Adrenal gland (tissue), 19 donors: ENCODE measurements at places on chromosomes 11 and 22. TPM values are rescaled to one million over a fixed set of nuclear protein-coding genes. Genes with fewer than 3 reads are reported as not detected.
A peak's percentile ranks its signal among the peaks of the same experiment; 100 is the strongest.

CSF2RB gene
- 5.1 TPM for total RNA-seq

GSTT4 gene
- not detected for total RNA-seq

FANCF gene
- 13.1 TPM for total RNA-seq

PHOX2A gene
- total RNA-seq = 12.8 TPM

SPDYC gene
- total RNA-seq = not detected

CLTCL1 gene
- total RNA-seq = 13.0 TPM

PKDREJ gene
- total RNA-seq = 0.10 TPM

TMEM86A gene
- 3.7 TPM for total RNA-seq

- no peak overlapping the region for H3K4me3 ChIP-seq
- H3K4me1 ChIP-seq = no peaks in the 10 kb centered on the region
- DNase-seq = no peak
- no peaks in the 10 kb centered on the region for H3K36me3 ChIP-seq
- H3K27me3 ChIP-seq = no peaks in the 10 kb centered on the region
These were observed 49.2 kb upstream of the TIMP3 start for GRCh38 chr22:32752326-32752725.

- H3K4me3 ChIP-seq = no peak overlapping the region
- no peaks in the 10 kb centered on the region for H3K4me1 ChIP-seq
- DNase-seq = no peak
- peaks cover 4% of the 10 kb centered on the region for H3K27me3 ChIP-seq
- H3K27ac ChIP-seq = no peak overlapping the region
- H3K36me3 ChIP-seq = no peaks in the 10 kb centered on the region
These were observed 588 bp downstream of the TSPAN32 start for GRCh38 chr11:2302306-2302895.

DNA sequence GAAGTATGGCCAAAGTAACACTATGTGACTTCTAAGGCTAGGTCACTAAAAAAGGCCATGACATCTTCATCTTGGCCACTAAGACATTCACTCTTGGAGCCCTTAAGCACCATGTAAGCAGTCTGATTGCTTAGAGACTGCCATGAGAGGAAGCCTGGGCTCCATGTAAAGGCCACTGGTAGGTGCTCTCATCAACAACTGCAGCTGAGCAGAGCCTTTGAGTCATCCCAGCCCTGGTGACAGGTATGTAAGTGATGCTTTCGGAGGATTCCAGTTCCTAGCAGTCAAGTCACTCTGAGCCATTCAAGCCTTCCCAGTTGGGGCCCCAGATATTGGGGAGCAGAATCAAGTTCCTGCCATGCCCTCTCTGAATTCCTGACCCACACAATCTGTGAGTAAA, 26.2 kb downstream of the GAB2 start:
- H3K4me1 ChIP-seq = peaks cover 21% of the 10 kb centered on the region
- H3K27me3 ChIP-seq = no peaks in the 10 kb centered on the region
- H3K4me3 ChIP-seq = no peak overlapping the region
- no peak for DNase-seq
- H3K27ac ChIP-seq = no peak overlapping the region
- no peaks in the 10 kb centered on the region for H3K36me3 ChIP-seq

DNA sequence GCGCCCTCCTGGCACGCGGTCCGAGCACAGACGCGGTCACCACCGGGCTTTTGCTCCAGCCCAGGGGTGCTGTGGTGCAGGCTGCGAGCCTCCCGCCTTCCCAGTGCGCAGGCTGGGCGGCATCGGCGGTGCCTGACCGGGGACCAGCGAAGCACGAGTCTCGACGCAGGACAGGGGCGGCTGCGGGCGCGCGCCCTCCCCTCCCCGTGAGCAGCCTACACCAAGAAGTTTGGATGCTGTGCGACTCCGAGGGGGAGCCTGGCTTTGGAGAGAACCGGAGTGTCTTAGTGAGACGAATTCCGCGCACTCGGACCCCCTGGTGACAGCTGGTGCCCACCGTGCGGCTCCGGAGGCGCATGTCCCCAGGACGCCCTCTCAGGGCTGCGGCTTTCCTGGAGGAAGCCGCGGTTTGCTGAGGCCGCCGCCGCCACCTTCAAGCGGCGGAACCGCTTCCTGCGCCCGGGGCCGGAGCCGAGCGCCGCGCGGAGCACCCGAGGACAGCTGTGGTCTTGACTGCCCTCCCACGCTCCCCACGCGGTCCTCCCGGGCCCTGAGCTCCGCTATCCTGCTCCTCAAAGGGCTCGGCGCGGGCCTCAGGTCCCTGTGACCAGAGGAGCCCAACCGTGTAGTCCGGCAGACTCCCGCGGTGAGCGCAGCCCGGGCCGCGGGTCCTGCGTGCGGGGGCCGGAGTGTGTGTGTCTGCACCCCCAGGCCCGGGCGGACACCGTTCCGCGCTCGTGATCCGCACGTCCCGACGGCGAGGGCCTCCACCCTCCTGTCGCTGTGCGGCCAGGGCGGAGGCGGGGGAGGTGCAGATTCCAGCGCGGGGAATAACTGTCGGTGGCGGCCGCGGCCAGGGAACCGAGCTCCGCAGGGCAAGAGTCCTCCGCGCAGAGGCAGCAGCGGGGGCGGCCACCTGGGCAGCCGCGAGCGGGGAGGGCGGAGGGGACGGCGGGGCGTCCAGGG, 1.7 kb downstream of the FGF3 start:
- H3K27me3 ChIP-seq = peaks cover 55% of the 10 kb centered on the region
- H3K27ac ChIP-seq = no peak overlapping the region
- no peaks in the 10 kb centered on the region for H3K36me3 ChIP-seq
- H3K4me1 ChIP-seq = no peaks in the 10 kb centered on the region

- no peak overlapping the region for H3K4me3 ChIP-seq
- no peaks in the 10 kb centered on the region for H3K36me3 ChIP-seq
- H3K27me3 ChIP-seq = no peaks in the 10 kb centered on the region
- no peak overlapping the region for H3K27ac ChIP-seq
These were observed 24.0 kb upstream of the SMTN start for GRCh38 chr22:31056986-31057599.

DNA sequence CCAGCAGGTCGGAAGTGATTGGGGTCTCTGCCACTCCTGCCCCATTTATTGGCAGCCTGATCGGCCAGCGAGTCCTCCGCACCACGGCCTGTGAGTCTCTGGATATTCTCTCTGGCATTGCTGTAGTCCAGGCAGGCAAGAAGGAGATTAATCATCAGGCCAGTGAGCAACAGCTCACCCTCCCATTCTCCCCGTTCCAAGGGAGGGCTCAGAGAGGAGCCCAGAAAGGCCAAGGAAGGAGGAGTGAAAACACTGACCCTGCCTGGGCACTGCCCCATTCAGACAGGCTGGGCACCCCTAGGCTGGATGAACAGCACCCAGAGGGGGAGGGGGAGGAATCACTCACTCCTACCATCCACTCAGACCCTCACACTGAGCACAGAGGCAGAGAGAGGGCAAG, 3.1 kb downstream of the SAA2 start:
- no peak overlapping the region for H3K27ac ChIP-seq
- no peaks in the 10 kb centered on the region for H3K27me3 ChIP-seq
- no peak overlapping the region for H3K4me3 ChIP-seq
- no peaks in the 10 kb centered on the region for H3K4me1 ChIP-seq
- H3K36me3 ChIP-seq = no peaks in the 10 kb centered on the region
- no peak for DNase-seq

DNA sequence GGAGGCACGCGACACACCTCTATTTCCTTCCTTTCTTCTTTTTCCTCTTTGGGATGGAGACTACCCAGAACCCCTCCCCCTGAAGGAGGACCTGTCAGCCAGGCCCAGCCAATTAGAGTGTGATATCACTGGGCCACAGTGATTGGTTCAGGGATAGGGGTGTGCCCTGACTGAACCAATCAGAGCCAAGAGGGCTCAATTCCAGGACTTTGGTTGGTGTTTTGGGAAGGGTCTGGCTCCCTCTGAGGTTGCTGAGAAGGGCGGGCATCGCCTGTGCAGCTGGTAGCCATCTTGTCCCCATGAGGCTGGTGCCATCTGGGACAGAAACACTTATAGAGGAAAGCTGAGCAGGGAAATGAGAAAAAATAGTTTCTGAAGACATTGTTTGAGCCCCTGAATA, 71.4 kb downstream of the CHST1 start:
- no peaks in the 10 kb centered on the region for H3K36me3 ChIP-seq
- H3K27ac ChIP-seq = no peak overlapping the region
- no peak overlapping the region for H3K4me3 ChIP-seq
- peaks cover under 1% of the 10 kb centered on the region for H3K27me3 ChIP-seq

- peak overlapping the region; percentile 66 for H3K27ac ChIP-seq
- DNase-seq = no peak
- H3K4me3 ChIP-seq = no peak overlapping the region
- no peaks in the 10 kb centered on the region for H3K27me3 ChIP-seq
- peaks cover 11% of the 10 kb centered on the region for H3K4me1 ChIP-seq
These were observed 48.4 kb downstream of the DBX1 start for GRCh38 chr11:20111871-20112270.

DNA sequence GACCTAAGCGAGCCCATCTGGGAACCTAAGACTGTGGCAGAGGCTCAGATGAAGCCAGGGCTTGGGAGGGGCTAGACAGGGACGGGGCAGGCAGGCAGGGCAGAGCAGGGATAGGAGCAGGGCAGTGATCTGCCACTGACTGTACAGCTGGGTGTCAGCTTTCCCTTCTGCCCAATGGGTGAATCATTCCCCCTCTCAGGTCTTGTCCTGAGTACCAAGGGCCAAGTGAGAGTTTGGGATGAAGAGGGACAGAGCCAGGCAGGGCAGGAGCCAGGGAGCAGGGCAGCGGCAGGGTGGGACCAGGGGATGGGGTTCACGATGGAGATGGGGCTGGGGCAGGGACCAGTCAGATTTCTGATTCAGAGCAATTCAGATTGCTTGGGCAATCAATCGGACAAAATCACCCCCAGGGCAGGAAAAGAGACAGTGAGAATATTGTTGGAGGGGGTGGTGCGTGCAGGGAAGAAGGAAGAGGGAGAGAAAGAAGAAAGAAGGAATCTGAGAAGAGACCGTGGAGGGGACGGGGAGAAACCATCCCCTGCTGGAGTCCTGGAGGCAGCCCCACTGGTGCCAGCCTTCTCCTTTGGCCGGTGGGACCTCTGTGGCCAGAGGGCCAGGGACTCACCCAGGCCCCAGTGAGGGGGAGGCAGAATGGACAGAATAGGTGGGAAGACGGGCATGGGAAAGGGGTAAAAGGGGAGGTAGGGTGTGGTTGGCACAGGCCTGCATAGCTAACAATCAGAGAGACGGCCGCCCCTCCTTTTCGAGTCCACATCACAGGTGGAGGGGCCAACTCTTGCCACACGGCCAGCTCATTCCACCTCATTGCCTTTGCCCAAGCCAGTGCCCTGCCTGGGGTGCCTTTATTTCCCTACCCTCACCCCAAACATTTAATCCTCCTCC, 47.2 kb downstream of the CYTH4 start:
- DNase-seq = no peak
- peaks cover 62% of the 10 kb centered on the region for H3K27me3 ChIP-seq
- no peaks in the 10 kb centered on the region for H3K36me3 ChIP-seq
- H3K27ac ChIP-seq = no peak overlapping the region

DNA sequence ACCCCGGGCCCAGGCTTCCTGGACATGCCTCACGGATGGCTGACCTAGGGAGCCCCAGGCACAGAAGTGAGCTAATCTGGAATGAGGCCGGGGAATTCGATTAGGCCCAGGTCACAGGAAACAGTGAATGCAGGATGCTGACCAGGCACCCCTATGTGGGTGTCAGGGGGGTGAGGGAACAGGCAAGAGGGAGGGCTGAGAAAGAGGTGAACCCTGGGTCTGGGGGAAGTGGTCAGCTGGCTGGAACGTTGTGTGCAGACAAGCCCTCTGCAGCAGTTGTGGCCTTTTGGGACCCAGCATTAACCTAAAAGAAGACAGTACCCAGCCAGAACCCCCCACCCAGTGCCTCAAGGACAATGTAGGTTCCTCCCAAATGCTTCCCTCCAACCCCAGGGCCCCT, 8.1 kb downstream of the SERHL2 start:
- peaks cover 14% of the 10 kb centered on the region for H3K4me1 ChIP-seq
- H3K36me3 ChIP-seq = no peaks in the 10 kb centered on the region
- no peak overlapping the region for H3K4me3 ChIP-seq
- no peak overlapping the region for H3K27ac ChIP-seq
- no peak for DNase-seq
